ENCODE measurements at places on chromosomes 16 and 17. TPM values are rescaled to one million over a fixed set of nuclear protein-coding genes. Genes with fewer than 3 reads are reported as not detected.
A peak's percentile ranks its signal among the peaks of the same experiment; 100 is the strongest.

DNA sequence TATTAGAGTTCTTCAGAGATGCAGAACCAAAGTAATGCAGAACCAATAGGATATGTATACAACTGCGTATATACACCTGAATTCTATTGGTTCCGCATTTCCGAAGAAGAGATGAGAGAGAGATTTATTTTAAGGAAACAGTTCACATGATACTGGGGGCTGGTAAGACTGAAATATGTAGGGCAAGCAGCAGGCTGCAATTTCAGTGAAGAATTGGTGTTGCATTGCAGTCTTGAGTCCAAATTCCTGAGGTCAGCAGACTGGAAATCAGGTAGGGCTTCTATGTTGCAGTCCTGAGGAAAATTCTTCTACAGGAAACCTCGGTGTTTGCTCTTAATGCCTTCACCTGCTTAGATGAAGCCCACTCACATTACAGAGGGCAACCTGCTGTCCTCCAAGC, 128.2 kb upstream of the MED13 start:
- peak; percentile 61 for DNase-seq

DNA sequence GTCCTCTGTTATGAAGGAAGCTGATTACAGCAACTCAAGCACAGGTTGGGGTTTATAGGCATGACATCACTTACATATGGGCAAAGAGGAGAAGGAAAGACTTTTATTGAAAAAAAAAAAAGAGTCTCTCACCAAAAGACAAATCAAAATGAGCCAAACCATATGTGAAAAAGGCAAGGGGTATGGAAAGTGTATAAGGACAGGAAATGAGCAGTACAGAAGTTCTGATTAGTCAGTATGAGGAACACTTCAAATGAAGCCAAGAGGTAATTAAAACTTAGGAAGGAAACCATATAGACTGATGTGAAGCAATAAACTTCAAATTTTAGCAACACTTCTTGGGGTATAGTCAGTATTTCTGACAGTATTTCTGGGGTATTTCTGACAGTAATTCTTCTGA, 1372.6 kb downstream of the CDH11 start:
- no peak for DNase-seq

- peak; percentile 59 for DNase-seq
These were observed 9.6 kb downstream of the CRISPLD2 start for GRCh38 chr16:84829168-84829965.

KAT7 gene
- total RNA-seq = 20.4 TPM

- DNase-seq = no peak
These were observed 30.9 kb downstream of the TBCD start for GRCh38 chr17:82782657-82783207.

DNA sequence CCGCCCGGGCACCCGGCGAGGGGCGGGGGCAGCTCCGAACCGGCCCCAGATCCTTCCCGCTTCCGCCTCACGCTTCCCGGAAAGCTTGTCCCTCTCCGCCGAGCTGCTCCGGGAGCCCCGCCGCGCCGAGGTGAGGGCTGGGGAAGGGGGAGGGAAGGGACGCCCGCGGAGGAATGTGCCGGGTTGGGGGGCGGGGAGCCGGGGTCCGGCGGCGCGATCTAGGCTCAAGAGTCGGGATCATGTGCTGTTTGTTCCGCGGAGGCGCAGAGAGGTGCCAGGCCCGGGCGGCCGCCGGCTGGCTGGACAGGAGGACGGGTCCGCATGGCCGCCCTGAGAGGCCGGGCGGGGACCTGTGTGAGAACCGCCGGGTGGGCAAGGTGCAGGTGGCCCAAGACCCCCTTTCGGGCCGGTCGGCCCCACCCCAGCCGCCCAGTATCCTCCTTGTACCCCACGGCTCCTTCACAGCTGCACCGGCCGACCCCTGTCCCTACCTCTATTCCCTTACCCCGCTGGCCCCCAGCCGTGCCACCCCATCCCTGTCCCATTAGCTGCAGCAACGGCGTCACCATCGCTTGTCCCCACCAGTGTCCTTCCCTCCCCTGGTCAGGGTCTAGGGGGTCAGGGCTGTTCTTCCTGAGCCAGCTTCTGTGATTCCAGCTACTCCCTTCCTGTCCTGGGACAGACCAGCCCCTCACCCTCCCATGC, 429 bp downstream of the KIF1C start:
- no peak for DNase-seq

- DNase-seq = no peak
These were observed 74.7 kb downstream of the CDH13 start for GRCh38 chr16:82701442-82701955.

NRN1L gene
- total RNA-seq = 0.46 TPM

ZNF771 gene
- total RNA-seq = 13.1 TPM

Measured in epithelial cell of proximal tubule (primary cell).